ENCODE measurements at places on chromosomes 3 and 15. TPM values are rescaled to one million over a fixed set of nuclear protein-coding genes. Genes with fewer than 3 reads are reported as not detected.

Gene MEIS2
- total RNA-seq, result 15.9 TPM

Gene CIB1
- 27.0 TPM for total RNA-seq

Gene MESP2
- 0.21 TPM for total RNA-seq

Gene FXR1
- total RNA-seq, result 197 TPM

Gene TMC3
- total RNA-seq, result not detected

Gene CGNL1
- total RNA-seq, result 1.4 TPM

Gene PLEKHO2
- total RNA-seq, result 11.4 TPM

Gene PRR23C
- not detected for total RNA-seq

Gene DNAJA4
- total RNA-seq, result 5.8 TPM

Data from nasal cavity respiratory epithelium epithelial cell of viscerocranial mucosa (primary cell).